ENCODE measurements at places on chromosomes 13 and 19.

- peak; percentile 40 for DNase-seq
Observed at GRCh38 chr19:13155472-13156359, 5.5 kb downstream of the IER2 start.

GRCh38 chr13:86757236-86757978 lies 913.8 kb upstream of the SLITRK5 start:
- no peak for DNase-seq

GRCh38 chr13:48151363-48152161 lies 56.7 kb upstream of the MED4 start:
- DNase-seq, result no peak

GRCh38 chr13:21124852-21125251 lies 51.5 kb downstream of the SKA3 start:
- DNase-seq, result no peak

GRCh38 chr13:113113846-113114271 lies 8.3 kb downstream of the F7 start:
- no peak for DNase-seq

- DNase-seq, result no peak
Observed at GRCh38 chr19:38837656-38838121, 6.1 kb upstream of the ECH1 start.

DNA sequence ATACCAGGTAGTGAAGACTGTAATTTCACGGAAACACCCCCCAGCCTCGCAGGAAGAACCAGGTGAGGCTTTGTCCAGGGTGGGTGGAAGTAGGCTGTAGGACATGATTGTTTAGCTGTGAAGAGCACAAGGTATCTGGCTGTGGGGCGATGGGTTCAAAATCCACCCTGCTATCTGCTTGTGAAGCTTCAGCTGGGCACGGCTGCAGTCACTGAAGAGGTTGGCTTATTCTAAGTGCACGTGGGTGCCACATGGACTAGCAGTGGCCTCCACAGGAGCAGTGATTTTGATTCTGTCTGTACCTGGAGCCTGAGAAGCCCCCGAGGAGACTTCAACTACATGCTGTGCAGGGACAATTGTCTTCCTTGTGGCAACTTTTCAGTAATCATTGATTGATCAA lies 254.1 kb downstream of the FGF9 start:
- DNase-seq, result peak; percentile 15
